Activated CD8-positive, alpha-beta memory T cell treated with anti-CD3 and anti-CD28 coated beads for 4 hours (primary cell): ENCODE measurements at places on chromosomes 6 and 20.

DNA sequence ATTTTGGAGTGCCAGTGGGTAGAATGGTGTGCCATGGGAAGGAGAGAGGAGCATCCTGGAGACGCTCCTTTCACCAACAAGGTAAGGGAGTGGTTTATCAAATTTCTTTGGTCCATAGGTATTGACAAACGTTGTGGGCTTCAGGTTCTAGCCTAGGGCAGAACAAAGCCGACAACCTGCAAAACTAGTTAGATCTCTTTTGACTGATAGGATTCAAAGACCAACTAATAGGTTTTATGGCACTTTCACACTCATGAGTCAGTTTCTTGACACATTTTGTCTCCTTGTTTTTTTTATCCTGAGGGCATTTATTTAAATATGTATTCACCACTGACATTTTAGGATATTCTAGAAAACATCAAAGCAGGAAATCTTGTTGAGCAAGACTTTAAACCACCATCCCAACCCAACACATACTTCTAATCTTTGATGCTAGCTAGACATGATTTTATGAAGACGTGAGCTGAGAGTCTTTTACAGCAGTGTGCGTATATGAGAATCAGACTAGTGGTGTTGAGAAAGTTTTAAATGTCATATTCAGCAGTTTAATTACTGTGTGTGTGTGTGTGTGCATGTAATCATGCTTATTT, 370.4 kb upstream of the HSF2 start:
- no peak for DNase-seq

GRCh38 chr6:133891149-133891926, 2.4 kb downstream of the TCF21 start:
- DNase-seq, result no peak

DNA sequence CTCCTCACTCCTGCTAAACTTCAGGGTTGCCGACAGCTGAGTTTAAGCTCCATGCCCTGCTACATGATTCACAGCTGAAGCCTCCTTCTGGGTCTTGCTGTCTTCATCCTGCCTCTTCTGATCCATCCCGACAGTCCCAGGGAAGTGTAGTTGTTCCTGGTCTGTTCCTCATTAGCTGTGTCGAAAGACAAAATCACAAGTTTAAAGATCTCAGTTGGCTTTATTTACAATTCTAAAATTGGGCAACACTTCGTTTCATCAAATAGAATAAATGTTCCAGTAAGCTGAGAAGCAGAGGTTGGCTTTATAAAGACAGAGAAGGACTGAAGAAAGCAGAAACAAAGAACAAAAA, 4.1 kb upstream of the SLC2A10 start:
- no peak for DNase-seq

- no peak for DNase-seq
Measured at GRCh38 chr20:59308493-59309201, 8.2 kb downstream of the EDN3 start.

- DNase-seq, result no peak
Measured at GRCh38 chr20:8127553-8128255, 4.4 kb upstream of the PLCB1 start.
